Omental fat pad (tissue), 4 donors: ENCODE measurements at places on chromosomes 1 and 21.

- no peak for DNase-seq
These were observed 296.0 kb upstream of the ST6GALNAC5 start for GRCh38 chr1:76571248-76571647.

GRCh38 chr1:190084552-190084951 is 393.1 kb downstream of the BRINP3 start:
- no peak for DNase-seq

DNA sequence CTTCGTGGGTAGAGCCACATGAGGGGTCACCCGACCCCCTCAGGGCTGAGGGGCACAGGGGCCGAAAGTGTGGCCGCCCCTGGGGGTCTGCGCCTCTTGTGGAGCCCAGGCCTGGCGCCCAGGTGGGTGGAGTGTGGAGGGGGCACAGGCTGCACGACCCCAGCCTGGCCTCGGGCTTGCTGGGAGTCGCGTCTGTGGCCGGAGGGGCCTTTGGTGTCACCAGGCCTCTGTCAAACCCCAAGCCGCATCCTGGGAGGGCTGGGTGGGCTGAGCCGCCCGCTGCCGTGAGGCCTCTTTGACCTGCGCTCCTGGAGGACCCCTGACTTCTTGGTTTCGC is 60.7 kb downstream of the FAAP20 start:
- DNase-seq: no peak

GRCh38 chr1:51818487-51818886 is 60.0 kb downstream of the NRDC start:
- DNase-seq: no peak

GRCh38 chr1:98988904-98989555 is 15.6 kb downstream of the PLPPR5 start:
- DNase-seq: no peak

GRCh38 chr1:20867847-20868246 is 80.7 kb upstream of the HP1BP3 start:
- DNase-seq: no peak

DNA sequence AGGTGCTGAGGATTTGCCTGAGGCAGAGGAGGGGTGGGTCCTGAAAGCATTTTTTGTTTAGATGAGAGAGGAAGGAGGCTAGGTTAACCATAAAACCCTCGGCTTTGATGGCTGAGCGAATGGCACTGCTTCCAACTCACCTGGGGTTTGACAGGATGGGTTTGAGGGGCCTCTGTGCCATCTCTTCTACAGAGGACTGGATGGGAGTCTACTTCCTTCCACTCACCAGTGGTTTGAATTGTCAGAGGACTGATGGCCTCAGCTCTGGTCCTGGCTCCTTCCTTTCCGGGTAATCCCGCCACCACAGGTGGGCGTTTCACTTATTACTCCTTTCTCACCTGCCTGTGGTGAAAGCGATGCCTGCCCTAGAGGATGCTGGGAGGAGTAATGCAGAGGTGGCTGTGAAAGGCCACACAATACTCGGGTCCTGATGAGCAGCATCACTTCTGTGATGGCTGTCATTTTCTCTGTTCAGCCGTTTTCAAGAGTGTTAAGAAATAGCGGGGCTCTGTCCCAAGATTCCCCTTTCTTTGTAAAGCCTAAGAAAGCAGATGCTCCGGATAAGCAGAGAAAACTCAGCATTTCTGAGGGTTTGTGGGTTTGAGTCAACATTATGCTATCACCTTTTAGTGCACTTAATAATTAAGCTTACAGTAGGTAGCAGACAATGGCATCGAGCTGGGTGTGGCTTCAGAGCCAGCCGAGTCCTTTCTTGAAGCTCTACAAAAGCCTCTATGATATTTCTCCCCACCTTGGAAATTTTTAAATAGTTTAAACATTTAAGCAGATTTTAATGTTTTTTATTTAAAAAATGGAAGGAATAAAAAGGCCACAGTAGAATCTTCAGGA is 220.7 kb downstream of the HLX start:
- no peak for DNase-seq

DNA sequence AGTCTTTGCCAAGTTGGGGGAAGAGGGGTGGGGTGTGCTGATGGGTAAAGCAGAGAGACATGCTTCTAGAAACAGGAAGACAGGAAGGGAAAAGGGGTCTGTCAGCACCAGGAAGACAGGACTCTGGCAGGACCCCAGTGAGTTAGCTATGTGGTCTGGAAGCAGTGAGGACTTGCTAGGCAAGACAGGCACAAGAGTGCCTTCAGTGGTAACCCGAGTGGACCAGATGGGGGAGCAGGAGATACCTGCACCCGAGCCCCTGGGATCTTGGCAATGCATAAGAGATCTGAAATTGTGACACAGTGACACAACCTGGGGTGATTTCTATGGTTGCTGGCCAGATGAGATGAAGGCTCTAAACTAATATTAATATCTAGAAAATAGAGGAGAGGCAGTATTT is 7.0 kb downstream of the TLR5 start:
- DNase-seq: no peak

GRCh38 chr1:28449904-28450303 is 55.9 kb upstream of the RCC1 start:
- DNase-seq: no peak

GRCh38 chr1:55052221-55053142 is 13.1 kb downstream of the PCSK9 start:
- no peak for DNase-seq

DNA sequence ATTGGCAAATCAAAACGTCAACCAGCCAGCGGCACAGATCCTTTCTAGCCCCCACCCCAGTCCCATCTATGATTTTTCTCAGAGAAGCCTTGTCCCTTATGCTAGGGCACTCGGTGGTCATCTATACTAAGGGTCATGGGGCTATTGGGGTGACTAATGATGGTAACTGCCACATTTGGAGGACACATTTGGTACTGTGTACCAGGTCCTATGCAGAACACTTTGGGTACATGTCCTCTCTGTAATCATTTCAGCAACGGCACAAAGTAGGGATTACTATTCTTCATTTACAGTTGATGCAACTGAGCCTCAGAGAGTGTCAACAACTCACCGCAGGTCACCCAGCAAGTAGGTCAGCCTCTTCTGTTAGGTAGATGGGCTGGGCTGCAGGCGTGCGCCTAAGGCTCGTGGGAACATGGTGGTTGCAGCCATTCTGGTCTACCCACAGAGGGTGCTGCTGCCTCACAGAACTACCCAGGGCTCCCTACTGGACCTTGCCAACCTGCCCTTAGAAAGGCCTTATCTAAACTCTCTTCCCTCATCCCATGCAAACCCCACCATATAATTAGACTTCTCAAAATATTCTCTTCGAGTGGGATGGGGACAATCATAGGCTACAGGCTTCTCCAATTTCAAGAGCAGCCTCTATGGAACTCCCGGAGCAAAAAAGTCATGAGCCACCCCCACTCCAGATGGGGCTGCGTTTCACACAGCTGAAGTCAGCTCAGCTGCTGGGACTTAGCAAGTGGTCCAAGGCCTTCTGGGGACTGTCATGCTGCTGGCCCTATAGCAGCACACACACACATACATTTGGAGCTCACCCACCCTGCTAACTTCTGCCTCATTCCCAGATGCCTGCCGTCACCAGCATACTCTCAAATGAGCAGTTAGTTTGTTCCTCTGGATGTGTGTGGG is 5.8 kb upstream of the SDHB start:
- no peak for DNase-seq

- no peak for DNase-seq
These were observed 108.3 kb downstream of the KCND3 start for GRCh38 chr1:111880881-111881837.

DNA sequence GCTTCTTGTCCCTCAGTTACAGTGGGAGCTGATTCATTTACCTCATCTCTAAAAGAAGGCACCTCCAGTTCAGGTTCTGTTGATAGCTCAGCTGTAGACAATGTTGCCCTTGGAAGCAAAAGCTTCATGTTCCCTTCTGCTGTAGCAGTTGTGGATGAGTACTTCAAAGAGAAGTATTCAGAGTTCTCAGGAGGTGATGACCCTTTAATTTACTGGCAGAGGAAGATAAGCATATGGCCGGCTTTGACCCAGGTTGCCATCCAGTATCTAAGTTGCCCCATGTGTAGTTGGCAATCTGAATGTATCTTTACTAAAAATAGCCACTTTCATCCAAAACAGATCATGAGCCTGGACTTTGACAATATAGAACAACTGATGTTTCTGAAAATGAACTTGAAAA is 4.5 kb downstream of the ZBED6 start:
- no peak for DNase-seq

DNA sequence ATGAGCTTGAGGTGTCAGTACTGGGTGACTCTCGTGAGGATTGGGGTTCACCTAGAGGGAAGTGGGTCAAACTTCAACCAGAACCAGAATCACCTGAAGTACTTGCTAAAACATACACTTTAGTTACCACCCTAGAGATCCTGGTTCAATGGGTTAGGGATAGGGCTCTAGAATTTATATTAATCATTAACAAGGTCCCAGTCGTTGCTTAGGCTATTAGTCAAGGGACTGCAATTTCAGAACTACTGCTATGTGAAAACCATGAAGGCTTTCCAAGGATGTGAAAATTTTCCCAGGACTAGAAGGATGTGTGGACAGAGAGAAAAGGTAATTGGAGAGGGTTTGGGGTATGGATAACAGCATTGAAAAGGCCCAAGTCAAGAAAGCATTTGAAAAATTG is 162.6 kb downstream of the GRIK1 start:
- no peak for DNase-seq

- no peak for DNase-seq
These were observed at the start of gene FNDC5 for GRCh38 chr1:32870615-32871363. Gene FNDC5 (minus strand): TSS chr1:32870912.

GRCh38 chr21:38388203-38388602 is 110.1 kb downstream of the ERG start:
- no peak for DNase-seq

DNA sequence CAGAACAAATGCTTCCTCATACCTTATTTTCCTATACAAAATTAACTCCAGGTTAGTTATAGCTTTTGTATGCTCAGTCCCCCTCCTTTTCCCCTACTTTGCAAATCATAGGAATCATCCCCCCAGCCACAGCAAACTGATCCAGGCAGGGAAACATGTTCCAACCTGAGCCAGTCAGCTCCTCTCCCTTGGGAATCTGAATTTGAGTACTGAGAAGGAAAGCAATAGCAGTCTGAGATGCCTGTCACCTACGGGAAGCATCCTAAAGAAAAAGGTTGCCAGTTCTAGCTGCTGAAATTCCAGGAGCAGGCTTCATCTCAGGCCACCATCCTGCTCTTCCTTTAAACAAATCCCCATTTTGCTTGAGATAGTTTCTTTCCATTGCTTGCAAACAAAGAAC is 6.9 kb downstream of the ADSS2 start:
- no peak for DNase-seq

DNA sequence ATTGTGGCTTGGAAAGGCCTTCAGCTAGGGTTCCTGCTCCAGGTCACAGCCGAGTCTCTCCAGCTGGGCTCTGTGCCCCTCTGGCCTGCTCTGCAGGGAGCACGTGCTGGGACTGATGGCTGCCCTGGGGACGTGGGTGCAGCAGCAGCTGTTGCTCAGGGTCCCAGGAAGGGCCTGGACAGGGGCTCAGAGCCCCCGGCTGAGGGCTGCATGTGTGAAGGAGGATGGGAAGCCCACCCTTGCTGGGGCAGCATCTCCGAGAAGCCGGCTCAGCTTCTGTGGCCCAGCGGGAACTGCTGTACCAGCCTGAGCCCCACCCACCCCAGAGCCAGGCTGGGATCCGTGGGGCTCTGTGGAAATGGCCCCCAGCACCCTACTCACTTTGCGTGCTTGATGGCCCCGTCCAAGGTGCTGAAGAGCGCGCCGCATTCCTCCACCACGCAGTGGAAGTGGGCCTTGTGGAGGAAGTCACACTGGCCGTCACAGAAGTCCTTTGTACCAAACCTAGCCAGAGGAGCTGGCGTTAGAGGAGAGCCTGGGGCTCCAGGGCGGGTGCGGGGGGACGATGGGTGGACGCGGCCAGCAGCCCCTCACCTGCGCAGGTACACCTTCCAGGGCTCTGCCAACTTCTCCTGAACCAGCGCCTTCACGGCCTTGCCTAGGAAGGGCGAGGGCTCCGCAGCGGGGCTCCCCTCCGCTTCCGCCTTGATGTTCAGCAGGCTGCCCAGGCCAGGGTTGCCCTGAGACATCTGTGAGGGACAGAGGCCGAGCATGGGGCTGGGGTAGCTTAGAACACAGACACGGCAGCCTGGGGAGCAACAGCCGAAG is 147.5 kb downstream of the CASZ1 start:
- DNase-seq: no peak

GRCh38 chr1:213051127-213051880 is at the start of gene RPS6KC1:
Gene RPS6KC1 (plus strand): TSS chr1:213051241. CDS start chr1:213051405, 164 bp downstream.
- DNase-seq: peak; percentile 57

GRCh38 chr1:1067860-1068516 is 6.1 kb downstream of the RNF223 start:
- no peak for DNase-seq
